ENCODE measurements at places on chromosomes 2 and 18.

DNA sequence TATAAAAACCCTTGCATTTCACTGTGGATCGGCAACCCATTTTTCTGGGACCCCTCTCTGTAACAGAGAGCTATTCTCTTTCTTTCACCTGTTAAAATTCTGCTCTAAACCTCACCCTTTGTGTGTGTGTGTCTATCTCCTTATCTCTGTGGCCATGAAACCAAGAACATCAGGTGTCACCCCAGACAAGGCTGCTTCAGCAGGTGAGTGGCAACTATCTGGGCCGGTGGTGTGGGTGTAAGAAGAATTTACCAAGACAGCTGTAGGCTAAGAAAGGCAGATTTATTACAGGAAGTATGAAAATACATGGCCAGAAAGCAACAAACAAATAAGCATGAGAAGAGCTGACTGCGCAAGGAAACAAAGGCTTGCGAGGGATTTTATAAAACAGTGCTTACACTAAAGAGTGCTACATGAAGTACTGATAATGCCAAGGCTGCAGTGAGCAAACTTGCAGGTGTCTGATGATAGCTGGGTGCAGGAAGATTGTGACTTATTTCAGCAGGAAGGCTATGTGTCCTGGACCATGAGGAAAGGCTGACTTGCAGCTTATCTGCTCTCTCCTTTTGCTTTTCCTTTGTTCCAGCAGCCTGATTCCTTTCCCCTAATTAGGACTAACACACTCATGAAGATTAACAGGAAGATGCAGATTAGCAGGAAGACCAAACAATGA lies 421.1 kb downstream of the PTH2R start:
- H3K4me1 ChIP-seq: no peaks in the 10 kb centered on the region
- H3K36me3 ChIP-seq: no peaks in the 10 kb centered on the region
- DNase-seq: no peak
- H3K27ac ChIP-seq: no peak overlapping the region
- no peaks in the 10 kb centered on the region for H3K27me3 ChIP-seq

GRCh38 chr2:234861841-234862735 lies 89.7 kb upstream of the SH3BP4 start:
- no peaks in the 10 kb centered on the region for H3K36me3 ChIP-seq
- no peak overlapping the region for H3K4me3 ChIP-seq
- no peaks in the 10 kb centered on the region for H3K27me3 ChIP-seq
- no peak for DNase-seq
- no peaks in the 10 kb centered on the region for H3K4me1 ChIP-seq

DNA sequence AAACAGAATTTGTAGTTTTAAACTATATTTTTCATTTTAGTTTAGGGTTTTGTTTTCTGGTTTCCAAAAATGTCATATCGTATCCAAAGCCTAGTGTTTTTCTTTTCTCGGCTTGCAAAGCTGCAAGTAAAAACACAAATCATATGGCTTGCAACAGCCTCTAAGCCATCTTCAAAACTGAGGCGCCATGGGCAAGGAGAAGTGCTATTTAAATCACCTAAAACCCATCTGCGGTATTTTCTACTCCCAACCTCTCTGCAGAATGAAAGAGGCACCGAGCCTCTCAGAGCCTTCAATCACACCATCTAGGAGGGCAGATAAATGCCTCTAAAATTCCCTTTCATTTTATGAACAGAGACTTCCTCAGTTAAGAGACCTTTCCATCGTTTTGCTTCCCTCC lies 25.2 kb downstream of the FECH start:
- peaks cover 1% of the 10 kb centered on the region for H3K36me3 ChIP-seq
- H3K27me3 ChIP-seq: no peaks in the 10 kb centered on the region

DNA sequence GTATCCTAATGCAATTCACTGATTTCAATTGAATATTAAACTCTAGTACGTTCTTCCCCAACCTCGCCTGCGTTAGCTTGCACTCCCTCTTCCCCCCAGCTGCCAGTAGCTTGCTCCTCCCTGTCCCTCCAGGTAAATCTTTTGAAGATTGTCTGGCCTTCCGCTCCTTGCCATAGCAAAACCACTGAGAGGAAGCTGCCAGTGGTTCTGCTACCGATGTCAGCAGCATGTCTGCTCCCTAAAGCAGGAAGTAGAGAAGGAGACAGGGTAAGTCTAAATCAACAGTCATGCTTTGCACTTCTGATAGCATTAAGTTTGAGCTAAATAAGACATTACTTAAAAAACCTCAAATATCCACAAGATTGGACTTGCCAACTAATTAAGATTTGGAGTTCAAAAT lies 89.1 kb downstream of the SCN2A start:
- H3K4me1 ChIP-seq: no peaks in the 10 kb centered on the region
- H3K36me3 ChIP-seq: no peaks in the 10 kb centered on the region
- H3K27me3 ChIP-seq: no peaks in the 10 kb centered on the region
- no peak overlapping the region for H3K27ac ChIP-seq

GRCh38 chr2:232485757-232486557 lies 1.7 kb downstream of the ECEL1 start:
- no peak overlapping the region for H3K27ac ChIP-seq
- H3K36me3 ChIP-seq: no peaks in the 10 kb centered on the region
- H3K27me3 ChIP-seq: no peaks in the 10 kb centered on the region
- DNase-seq: no peak
- no peaks in the 10 kb centered on the region for H3K4me1 ChIP-seq

- H3K27me3 ChIP-seq: no peaks in the 10 kb centered on the region
- H3K27ac ChIP-seq: no peak overlapping the region
- no peaks in the 10 kb centered on the region for H3K36me3 ChIP-seq
- DNase-seq: no peak
Measured at GRCh38 chr2:168997118-168997521, 34.0 kb downstream of the ABCB11 start.
